Muscle of leg (tissue), 16 donors: ENCODE measurements at places on chromosomes 2 and 18. TPM values are rescaled to one million over a fixed set of nuclear protein-coding genes. Genes with fewer than 3 reads are reported as not detected.

Gene L3MBTL4
- total RNA-seq = 4.2 TPM

Gene ARHGEF4
- 9.6 TPM for total RNA-seq

Gene KLF11
- 12.5 TPM for total RNA-seq

Gene GKN2
- total RNA-seq = not detected

Gene TGFA
- 0.44 TPM for total RNA-seq

Gene CCDC178
- 0.58 TPM for total RNA-seq

Gene LDAH
- 15.5 TPM for total RNA-seq

Gene RAB17
- 0.93 TPM for total RNA-seq

Gene FAM110C
- 0.71 TPM for total RNA-seq

Gene KIF1A
- total RNA-seq = 7.3 TPM

Gene RND3
- total RNA-seq = 51.2 TPM

Gene CENPA
- total RNA-seq = 4.3 TPM
